ENCODE measurements at places on chromosomes 12 and 14.
A peak's percentile ranks its signal among the peaks of the same experiment; 100 is the strongest.

DNA sequence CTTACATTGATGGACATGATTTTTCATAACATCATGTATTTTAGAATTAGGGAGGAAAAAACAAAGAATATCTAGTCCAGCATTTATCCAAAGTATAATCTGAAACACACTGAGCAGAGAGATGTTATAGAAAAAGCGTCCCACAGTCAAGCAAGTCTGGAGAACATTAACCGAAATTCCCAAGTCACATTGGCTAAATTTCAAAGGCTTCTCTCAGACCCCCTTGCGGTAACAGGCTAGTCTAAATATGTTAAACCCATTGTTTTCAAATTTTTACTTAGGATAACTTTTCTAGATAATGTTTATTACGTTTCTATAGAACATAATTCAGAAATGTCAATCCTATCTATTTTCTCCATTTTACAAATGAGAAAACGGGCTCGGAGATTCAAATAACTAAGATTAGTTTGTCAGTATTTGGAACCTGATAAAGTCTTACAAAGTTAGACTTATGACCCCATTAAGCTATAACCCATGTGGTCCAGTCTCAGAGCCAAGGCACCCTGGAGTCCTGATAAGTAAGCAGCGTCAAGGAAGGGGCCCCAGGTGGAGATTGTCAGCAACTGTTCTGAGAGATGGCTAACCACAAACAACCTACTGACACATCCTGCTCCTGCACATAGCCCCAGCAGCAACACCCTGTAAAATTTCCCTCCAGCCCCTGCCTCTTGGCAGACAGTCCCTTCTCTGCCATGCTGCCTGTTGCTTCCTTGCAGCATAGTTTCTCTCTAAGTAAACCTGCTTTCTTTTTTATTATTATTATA lies 220.6 kb upstream of the TMEM260 start:
- no peak for DNase-seq

GRCh38 chr12:15629108-15629507 lies 160.1 kb downstream of the EPS8 start:
- DNase-seq, result no peak

- DNase-seq, result no peak
Measured at GRCh38 chr14:61350427-61351270, 29.3 kb downstream of the PRKCH start.

DNA sequence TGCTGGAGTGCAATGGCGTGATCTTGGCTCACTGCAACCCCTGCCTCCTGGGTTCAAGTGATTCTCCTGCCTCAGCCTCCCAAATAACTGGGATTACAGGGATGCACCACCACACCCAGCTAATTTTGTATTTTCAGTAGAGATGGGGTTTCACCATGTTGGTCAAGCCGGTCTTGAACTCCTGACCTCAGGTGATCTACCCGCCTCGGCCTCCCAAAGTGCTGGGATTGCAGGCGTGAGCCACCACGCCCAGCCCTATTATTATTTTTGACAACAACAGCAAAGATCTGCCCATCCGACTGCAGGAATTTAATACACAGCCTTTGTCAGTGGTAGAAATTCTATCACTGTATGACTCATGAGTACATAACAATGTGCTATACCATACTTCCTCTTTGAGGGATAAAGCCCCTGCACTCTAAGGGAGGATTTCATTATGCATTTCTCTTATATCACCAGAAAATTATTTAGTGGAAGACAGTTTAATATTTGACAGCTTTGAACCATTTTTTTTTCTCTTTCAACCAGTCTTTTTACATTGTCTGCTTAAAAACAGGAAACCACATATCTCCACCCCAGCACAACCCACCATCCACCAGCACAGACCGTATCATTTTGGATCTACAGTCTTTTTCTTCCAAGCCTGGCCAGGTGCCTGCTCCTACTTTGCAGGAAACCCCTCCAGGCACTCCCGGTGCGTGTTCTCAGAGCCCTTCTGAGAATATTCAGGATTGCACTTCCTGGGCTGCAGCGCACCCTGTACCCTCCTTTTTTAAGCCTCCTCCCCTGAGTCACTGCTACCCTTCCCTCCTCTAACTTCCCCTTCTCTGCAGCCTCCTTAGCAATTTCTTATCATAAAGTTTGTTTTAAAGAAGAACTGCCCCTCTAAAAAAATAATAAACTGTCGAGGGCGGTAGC lies 594 bp downstream of the ARHGDIB start:
- DNase-seq, result no peak

GRCh38 chr12:105721891-105722290 lies 391.4 kb downstream of the C12orf75 start:
- DNase-seq, result no peak

DNA sequence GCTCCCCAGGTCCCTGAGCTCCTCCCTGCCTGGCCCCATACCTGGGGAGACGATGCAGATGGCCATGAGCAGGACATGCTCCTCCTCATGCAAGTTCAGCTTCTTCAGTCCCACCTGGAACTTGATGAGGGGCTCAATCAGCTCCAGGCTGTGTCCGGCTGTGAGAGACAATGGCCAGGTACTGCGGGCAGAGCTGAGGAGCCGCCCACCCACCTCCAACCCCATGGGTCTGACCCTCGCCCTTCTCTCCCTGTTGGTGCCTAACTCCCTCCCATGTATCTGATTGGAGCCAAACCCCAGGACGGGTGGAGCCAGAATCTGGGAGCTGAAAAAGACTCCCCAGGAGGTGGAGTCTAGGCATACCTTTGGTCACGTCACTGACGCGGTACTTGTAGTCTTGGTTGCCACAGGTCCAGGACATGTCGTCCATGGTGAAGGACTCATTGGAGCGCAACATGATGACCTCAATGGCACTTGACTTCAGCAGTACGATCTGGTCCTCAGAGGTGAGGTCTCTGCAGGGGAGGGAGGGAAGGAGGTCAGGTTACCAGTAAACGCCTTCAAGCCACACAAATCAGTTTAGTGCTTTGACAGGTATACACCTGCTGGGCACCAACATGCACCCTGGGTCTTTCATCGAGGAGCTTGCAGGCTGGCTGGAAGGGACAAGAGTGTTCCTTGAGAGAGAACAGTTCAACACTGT lies 26.7 kb upstream of the HDAC7 start:
- no peak for DNase-seq

GRCh38 chr12:111819191-111820158 lies 22.6 kb upstream of the MAPKAPK5 start:
- no peak for DNase-seq

GRCh38 chr12:76921891-76922664 lies 43.3 kb upstream of the CSRP2 start:
- peak; percentile 29 for DNase-seq

GRCh38 chr14:103090481-103091020 lies 4.0 kb upstream of the EXOC3L4 start:
- no peak for DNase-seq

Measured in brain (organoid and tissue), 16 donors.